Dermis blood vessel endothelial cell (primary cell): ENCODE measurements at places on chromosomes 5 and 9. TPM values are rescaled to one million over a fixed set of nuclear protein-coding genes. Genes with fewer than 3 reads are reported as not detected.

DNA sequence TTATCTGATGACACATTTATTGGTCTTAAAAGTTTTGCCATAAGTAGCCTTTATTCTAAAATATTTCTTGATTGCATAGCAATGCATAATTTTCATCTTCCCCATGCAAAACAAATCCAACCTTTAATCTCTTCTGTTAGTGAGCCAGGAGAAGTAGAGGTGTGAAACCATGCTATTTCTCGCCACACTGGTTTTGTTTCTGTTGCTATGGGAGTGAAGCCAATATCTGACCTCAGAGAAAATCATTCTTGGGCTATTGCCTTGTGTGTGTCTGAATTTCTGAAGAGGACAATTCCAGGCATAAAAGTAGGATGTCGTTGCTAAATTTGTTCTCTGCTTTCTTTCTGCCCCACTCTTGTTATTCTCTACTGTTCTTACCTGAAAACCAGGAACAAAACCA lies 183.6 kb downstream of the PTTG1 start:
- no peak for DNase-seq

DNA sequence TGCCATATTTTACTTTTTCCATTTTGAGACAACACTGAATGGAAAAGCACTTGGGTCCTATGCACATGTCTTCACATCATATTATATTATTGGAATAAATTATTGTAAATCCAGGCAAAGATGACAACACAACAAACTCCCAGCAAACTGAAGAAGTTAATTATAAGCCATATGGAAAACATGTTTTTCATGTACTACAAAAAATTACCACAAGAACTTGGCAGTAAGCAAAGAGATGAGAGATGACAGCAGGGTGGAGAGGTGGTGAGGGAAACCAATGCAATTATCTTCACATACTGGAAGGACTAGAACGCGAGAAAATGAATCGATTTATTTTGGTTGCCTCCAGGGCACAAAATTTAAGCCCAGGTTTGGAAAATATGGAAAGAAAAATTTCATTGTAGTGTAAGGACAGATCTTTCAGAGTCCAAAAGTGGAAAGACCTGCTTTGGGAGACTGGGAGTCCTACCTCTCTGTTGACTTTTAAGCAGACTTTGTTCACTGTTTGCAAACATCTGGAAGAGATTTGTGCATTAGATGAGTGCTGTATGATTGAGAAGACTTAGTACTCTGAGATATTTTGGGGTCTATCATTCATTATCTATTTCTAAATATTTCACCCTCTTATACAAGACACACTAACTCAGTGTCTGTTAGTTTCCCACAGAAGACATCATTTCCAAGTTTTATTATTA lies 138.0 kb downstream of the TMEM232 start:
- no peak for DNase-seq

DNA sequence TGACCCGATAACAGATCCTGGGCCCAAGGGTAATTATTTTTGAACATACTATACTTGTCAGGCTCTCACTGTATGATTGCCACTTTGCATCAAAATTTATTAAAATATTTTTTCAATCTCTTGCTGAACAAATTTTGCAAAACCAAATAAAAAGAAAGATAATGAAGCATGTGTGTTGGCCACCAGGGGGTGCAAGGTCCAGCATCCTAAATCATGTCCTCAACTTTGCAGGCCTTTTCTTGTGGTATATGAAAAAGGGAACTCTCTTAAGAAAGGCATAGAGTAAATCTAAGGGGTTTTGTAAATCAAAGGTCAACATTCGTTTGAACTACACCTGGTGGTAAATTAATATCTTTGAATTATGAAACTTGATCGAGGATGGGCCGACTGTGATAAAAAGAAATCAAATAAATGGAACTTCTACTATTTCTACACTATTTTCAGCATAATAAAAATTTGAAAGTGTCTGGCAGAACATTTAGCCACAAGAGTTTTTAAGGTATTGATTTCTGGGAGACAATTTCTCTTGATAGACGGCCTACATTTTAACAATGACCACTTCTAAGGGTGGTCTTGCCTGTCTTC lies 676.5 kb downstream of the DMRTA1 start:
- DNase-seq: peak; percentile 2

DNA sequence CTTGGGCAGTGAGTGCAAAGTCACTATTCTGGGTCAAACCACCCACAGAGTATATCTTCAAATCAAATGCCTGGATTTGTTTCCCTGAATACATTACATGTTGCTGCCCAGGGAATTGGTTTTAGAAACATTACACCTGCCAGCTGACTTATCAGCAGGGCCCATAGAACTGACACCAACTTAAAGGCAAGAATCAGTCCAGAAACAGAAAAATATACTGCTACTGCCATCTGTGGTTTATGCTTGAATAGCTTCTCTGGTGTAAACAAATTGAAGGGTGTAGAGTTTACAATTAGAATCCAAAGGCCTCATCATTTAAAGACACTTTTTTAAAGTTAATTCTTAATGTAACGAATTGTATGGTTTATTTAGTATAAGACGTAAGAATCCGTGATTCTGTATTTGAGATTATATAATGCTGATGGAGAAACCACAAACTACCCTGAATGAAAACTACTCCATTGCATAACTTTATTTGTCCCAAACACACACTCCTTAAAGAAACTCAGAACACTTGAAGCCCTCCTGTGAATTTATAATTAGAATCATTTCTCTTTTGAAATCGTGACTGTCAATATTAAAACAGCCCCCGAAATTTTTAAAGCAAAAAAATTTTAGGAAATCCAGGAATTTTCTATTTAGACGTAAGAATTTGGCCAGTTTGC lies 6.2 kb downstream of the NR6A1 start:
- peak; percentile 51 for DNase-seq

Gene PPP1R2B
- total RNA-seq: 0.17 and 0.19 TPM in 2 replicates

Gene TMEM8B
- total RNA-seq: under 0.01 and 0.23 TPM in 2 replicates

- DNase-seq: no peak
Observed at GRCh38 chr9:73031350-73031749, 78.5 kb upstream of the ALDH1A1 start.

GRCh38 chr5:139178935-139179334 lies 19.2 kb downstream of the SIL1 start:
- peak; percentile 43 for DNase-seq

Gene TNIP1
- 104 and 148 TPM in 2 replicates for total RNA-seq

Gene ANKRD31
- total RNA-seq: 0.05 TPM in 1 of 2 replicates, not detected in the other

Gene SLC34A1
- total RNA-seq: not detected in 2 replicates

DNA sequence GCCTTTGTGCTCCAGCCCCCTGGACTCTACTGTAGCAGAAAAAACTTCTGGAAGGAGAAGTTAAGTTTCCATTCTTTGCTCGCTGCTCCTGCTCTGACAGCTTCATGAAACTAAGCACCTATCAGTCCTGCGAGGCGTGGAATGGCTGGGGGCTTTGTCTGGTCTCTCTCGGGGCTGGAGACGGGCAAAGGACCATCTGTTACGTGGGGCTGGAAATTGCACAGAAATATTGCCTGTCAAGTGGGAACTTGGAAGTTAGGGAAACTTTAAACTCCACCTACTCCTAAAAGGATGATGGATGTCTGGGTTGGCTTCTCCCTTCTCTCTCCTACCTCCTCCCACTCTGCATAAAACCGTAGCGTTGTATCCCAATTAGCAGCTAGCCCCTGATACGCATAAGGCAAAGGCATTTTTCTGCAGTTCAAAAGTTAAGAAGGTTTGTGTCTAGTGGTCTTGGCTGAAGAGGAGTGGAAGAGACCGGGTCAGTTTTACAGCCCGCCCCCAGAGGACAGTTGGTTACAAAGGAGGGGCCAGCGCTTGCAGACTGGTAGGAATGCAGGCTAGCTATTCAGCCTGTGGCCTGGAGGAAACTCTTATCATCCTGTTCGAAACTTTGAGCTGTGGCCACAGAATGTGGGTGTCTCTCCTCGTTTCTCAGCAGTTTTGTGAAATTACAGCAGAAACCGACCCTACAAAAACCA lies 1.3 kb downstream of the FBXL7 start:
- peak; percentile 80 for DNase-seq

- DNase-seq: no peak
Observed at GRCh38 chr5:9197881-9198260, 348.0 kb downstream of the SEMA5A start.

DNA sequence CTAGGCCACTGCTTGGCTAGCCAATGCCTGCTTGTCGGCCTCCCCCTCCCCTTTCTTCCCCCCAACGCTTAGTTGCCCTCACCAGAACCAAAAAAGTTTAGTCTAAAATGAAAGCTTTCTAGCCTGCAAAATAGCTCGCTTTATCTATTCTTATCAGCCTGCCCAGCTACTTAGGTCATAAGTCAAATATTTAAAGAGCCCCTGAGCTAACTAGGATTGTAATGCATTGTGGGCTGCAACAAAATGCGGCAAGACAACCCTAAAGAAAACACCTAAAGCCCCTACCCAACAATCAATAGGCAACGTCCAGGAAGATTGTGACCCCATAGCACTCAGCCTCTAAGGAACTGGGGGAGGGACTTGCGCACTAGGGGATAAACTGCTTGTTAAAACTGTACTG lies 38.6 kb upstream of the PCSK5 start:
- no peak for DNase-seq

- DNase-seq: peak; percentile 85
Observed at GRCh38 chr9:85610074-85610860, 131.5 kb downstream of the AGTPBP1 start.

Gene AFAP1L1
- 234 and 264 TPM in 2 replicates for total RNA-seq

Gene IL9
- total RNA-seq: not detected in 2 replicates

DNA sequence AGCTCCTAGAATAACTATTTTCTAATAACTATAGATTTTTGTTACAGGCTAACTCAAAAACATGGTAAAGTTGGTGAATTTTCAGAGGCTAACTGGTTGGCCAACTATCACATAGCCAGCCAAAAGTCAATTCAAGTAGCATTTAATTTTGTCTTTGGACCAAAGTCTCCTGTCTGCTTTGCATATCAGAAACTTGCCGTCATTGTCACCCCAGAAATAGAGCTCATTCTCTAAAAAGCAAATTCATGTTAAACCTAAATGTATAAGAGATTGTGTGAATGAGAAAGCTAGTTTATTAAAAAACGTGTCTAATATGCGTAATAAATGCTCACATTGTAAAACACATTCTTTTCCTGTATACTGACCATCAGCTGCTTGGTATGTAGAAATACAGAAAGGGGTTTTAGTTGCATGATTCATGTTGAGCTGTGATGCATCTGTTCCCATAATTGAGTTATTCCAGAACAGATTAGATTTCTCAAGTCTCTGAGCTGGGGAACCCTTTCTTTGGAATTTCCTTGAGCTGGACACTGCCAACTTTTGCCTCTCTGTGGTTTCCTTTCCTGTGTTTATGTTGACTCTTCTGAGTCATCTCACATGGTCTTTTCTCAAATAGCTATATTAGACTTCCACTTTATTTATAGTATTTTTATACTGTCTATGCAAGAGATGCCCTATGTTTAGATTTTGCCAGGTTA lies 7.3 kb downstream of the SRFBP1 start:
- peak; percentile 98 for DNase-seq

Gene FLT4
- 341 and 471 TPM in 2 replicates for total RNA-seq

DNA sequence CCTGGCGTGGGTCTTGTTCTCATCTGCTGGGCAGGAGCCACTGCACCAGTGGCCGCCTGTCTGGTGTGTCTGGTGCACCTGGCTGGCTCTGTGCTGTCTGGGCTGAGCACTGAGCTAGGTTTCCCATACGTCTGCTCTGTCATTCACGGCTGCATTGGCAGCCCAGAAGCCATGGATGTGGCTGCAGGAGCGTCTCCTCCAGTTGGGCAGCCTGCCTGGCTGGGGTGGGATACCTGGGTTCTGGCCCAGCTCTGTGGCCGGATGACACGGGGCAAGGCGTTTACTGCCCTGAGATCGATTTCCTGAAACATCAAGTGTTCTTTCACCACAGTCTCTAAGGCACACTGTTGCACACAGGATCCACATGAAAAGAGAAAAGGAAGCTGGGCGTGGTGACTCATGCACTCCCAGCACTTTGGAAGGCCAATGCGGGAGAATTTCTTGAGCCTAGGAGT lies 25.5 kb upstream of the SLC25A51 start:
- DNase-seq: peak; percentile 88

Gene MSX2
- 0.05 and 0.17 TPM in 2 replicates for total RNA-seq

DNA sequence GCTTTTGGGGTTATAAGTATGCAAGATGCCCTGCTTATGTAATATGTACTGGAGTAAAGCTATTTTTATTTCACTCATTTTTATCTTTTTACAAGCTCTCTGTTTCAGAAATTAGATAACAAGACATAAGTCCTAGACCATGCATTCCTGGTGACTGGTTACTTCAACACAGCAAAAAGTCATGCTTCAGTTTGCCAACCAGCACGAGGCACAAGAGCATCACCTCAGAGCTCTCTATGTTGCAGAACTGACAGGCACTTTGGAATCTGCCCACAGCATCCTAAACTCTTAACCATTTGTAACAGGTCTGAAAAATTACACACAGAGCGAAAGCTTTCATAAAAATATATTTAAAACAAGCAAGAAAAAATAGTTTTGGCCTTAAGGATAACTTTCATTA lies 112.8 kb downstream of the MARCHF11 start:
- DNase-seq: no peak

GRCh38 chr5:172115541-172115982 lies 72.5 kb downstream of the STK10 start:
- DNase-seq: peak; percentile 15

- no peak for DNase-seq
Observed at GRCh38 chr5:137800700-137801411, 46.7 kb upstream of the HNRNPA0 start.

Gene CBY3
- not detected in 2 replicates for total RNA-seq

GRCh38 chr5:124438903-124439281 lies 307.5 kb downstream of the ZNF608 start:
- DNase-seq: peak; percentile 72

DNA sequence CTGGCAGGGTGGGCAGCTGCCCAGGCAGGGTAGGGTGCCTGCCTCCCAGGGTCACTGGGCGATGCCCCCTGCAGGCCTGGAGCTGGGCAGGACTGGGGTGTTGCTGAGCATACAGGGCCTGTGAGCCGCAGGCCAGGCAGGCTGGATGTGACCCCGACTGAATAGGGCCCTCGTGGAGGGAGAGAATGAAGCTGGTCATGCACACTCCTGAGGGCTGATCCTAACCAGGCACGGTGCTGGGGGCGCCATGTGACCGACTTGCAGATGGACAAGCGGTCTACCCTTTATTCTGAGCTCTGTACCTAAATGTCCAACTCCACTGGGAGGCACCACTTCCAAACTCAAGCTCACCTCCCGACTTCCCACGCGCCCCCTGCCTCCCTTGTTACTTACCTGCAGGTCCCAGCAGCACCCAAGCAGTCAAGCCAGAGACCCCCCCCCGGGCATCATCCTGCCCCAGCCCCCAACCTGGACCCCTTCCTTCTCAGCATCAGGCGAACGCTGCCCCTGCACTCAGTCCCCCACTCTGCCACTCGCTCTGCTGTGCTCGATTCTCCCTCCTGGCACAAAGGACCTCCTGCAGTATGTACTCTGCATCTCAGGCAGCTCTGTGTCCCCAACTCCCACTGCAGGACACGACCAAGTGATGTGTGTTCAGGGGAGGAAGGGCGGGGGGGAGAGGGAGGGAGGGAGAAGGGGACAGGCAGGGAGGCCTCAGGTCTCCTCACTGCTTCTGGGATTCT lies 76.8 kb upstream of the PHYKPL start:
- DNase-seq: no peak

GRCh38 chr5:117434254-117434653 lies 859.6 kb upstream of the SEMA6A start:
- no peak for DNase-seq

- DNase-seq: no peak
Observed at GRCh38 chr9:110821064-110821463, 152.5 kb downstream of the MUSK start.

GRCh38 chr5:170424629-170425028 lies 35.5 kb upstream of the KCNMB1 start:
- DNase-seq: no peak

Gene EIF4E1B
- total RNA-seq: not detected in 2 replicates

GRCh38 chr5:168314735-168315411 lies 23.4 kb downstream of the WWC1 start:
- no peak for DNase-seq

Gene BAAT
- total RNA-seq: not detected in 2 replicates

- DNase-seq: no peak
Observed at GRCh38 chr9:28503573-28503972, 930.3 kb upstream of the C9orf72 start.

Gene OSMR
- 24.2 and 30.0 TPM in 2 replicates for total RNA-seq
